M059J (cell line): ENCODE measurements at places on chromosomes 12 and 14. TPM values are rescaled to one million over a fixed set of nuclear protein-coding genes. Genes with fewer than 3 reads are reported as not detected.

ACOT2 gene
- total RNA-seq, result 18.5 and 26.1 TPM in 2 replicates

SMCO2 gene
- total RNA-seq, result 1.6 TPM in 1 of 2 replicates, not detected in the other

TRIM9 gene
- total RNA-seq, result 1.3 and 2.0 TPM in 2 replicates

GLI1 gene
- 1.5 TPM in 1 of 2 replicates, not detected in the other for total RNA-seq

EMP1 gene
- 28.9 and 107 TPM in 2 replicates for total RNA-seq

MEG3 gene
- 16.3 and 21.9 TPM in 2 replicates for total RNA-seq

C1QL4 gene
- total RNA-seq, result 0.39 TPM in 1 of 2 replicates, not detected in the other

ISCA2 gene
- 29.8 and 33.6 TPM in 2 replicates for total RNA-seq

DNA sequence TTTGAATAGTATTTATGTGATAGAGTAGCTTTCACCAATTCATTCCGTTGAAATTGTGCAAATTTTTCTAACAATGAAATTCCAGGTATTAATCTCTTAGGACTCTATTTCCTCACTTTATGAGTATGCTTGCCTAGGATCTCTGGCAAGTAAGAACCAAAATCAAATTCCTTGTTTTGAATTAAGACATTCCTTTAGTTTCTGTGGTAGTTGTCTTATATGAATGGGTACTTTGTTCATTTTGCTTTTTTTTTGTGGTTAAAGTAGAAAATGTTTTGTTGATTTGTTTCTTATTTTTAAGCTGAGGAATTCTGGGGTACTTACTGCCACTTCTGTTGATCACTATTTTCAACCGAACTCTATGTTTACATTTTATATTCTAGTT lies 59.8 kb downstream of the KITLG start:
- no peak for DNase-seq

DNA sequence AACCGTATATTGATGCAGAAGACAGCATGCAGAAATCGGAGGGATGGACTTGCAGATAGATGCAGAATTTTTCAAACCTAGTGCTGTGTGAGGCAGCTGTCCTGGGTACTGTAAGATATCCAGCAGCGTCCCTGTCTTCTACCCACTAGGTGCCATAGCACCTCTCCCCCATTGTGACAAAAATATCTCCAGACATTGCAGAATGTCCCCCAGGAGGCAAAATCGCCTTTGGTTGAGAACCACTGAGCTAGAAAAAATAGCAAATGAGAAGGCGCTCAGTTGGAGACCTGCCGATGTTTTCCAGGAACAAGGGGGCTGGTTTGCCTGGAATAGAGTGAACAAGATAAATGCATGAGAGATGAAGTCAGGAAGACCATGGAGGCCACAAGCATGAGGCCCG lies 67.9 kb upstream of the TMEM132D start:
- DNase-seq, result no peak

- DNase-seq, result no peak
Observed at GRCh38 chr14:95068080-95068479, 89.2 kb downstream of the DICER1 start.

- peak; percentile 9 for DNase-seq
Observed at GRCh38 chr12:82479511-82479910, 121.2 kb downstream of the METTL25 start.

DNA sequence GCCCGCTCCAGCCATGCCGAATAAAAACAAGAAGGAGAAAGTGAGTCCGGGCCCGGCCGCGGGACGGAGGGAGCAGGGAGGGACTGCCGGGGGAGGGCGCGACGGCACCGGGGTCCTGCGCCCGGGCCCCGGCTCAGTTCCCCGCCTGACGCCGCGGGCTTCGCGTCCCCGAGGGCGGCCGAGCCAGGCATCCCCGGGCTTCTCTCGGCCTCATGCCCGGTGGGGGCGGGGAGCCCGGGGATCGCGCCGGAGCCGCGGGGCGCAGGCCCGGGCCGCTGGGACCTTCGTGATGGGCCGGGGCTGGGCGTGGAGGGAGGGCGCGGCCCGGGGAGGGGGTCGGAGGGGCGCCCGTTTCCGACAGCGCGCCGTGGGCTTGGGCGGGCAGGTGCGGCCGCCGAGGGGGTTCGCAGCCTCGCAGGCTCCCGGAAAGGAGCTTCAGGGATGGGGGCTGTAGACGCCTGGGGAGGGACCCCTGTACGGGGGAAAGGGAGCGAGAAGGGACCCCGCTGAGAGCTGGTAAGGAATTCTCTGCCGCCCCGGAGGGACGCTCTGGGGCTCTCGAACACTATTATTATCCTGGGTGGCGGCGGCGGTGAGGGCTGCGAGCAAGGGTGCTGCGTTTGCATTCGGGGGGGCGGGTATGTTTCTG lies 496 bp downstream of the PPP2R5C start:
- peak; percentile 10 for DNase-seq

DNA sequence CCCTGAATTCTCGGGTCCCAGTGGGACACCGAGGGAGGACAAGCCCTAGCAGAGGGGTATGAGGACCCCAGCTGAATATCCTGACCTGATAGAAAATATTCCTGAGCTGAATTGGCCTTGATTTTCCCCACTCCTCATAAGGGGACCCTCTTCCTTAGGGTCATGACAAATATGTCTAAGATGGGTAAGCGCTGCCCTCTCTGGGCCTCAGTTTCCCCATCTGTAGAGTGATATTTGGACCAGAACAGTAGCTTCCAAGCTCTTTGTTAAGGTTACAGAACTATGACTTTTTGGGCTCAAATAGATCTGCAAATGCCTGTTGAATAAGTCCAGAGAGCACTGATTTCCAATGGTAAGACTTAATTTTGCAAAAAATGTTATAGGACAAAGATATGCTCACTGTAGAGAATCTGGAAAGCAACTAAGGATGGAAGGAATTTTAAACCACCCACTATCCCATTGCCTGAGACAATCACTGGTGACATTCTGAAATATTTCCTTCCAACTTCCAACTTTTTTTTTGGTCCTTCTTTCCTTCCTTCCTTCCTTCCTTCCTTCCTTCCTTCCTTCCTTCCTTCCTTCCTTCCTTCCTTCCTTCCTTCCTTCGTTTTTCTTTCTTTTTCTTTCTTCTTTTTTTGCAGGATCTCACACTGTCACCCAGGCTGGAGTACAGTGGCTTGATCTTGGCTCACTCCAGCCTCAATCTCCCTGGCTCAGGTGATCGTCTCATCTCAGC lies 32.0 kb downstream of the MYL2 start:
- DNase-seq, result no peak

DNA sequence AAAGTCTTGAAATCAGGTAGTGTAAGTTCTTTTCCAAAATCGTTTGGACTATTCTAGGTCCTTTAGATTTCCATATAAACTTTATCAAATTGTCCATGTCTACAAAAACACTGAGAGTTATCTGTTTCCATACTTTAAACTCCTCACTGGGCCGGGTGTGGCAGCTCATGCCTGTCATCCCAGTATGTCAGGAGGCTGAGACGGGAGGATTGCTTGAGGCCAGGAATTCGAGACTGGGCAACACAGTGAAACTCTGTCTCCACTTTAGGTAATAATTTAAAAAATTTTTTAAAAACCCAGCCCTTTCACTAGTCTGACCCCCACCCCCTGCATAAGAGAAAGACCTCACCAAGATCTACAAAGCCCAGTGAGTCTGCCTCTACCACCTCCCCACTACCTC lies 6.4 kb upstream of the ISM2 start:
- no peak for DNase-seq

GRCh38 chr12:121301876-121302275 lies 5.4 kb upstream of the CAMKK2 start:
- DNase-seq, result no peak

GRCh38 chr12:47891356-47891755 lies 13.4 kb downstream of the VDR start:
- no peak for DNase-seq

DNA sequence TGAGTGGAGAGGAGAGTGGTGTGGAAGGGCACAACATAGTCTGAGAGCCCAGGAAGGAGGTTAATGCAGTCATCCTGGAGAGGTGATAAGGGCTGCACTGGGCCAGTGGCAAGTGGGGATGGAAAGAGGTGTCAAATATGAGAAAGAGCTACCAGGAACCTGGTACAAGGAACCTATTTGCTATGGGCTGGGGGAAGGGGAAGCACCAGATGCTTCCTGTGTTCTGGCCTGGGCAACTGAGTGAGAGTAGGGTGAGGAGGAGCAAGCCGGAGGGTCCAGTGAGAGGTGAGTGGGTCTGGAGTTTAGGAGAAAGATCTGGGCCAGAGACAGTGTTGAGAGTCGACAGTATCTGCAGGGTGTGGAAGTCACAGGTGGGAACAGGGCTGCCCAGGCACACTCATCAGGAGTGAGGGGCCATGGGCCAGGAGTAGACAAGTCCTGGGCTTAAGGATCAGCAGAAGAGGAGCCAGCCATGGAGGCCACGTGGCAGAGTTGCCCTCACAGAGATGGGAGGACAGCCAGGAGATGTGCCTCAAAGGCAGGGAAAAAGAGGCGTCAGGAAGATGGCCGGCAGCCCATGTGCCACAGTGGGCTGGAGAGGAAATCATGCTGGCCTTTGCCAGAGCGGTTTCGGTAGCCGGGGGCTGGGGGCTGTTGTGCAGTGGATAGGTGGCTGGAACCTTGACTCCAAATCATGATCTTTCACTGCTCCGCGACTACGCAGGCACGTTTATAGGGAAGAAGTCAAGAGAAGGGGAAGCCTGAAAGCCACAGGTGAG lies 2.9 kb upstream of the AQP6 start:
- no peak for DNase-seq

GRCh38 chr14:90518069-90518940 lies 121.5 kb downstream of the CALM1 start:
- no peak for DNase-seq

DNA sequence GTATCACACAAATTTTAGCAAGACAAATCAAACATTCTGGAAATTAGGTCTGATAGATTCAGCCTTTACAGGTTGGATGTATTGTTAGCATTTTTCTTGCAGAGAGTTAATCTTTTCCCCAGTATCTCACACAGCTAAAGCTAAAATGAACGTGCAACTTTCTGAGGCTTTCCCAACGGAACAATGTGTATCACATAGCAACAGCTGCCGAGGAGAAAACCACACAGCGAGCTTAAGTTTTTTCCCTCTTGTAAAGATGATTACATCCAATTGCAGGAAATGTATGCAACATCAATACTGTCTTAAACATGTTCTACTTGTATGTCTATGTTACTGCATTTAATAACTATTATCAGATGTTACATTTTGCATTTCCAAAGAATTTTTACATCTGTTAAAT lies 182.2 kb downstream of the CCDC59 start:
- no peak for DNase-seq

DNA sequence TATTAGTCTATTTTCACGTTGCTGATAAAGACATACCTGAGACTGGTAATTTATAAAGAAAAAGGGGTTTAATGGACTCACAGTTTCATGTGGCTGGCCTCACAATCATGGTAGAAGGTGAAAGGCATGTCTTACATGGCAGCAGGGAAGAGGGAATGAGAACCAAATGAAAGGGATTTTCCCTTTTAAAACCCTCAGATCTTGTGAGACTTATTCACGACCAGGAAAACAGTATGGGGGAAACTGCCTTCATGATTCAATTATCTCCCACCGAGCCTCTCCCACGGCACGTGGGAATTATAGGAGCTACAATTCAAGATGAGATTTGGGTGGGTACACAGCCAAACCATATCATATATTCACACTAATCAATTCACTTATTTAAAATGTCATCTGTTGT lies 41.4 kb downstream of the KTN1 start:
- no peak for DNase-seq

DNA sequence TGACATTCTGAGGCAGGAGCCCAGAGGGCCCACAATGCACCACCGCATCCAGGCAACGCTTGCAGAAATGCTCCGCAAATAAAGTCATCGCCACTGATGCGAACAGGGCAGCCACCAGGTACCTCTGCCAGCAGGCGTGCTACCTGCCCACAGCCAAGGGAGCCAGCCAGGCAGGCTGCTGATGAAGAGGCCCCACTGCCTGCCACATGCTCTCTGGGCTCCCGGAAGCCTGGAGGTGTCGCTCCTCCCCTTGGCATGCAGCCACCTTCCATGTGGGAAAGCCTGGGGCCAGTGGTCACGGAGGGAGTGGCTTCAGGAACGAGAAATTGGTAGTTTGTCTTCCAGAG lies 14.7 kb downstream of the GPR132 start:
- peak; percentile 68 for DNase-seq

- DNase-seq, result no peak
Observed at GRCh38 chr14:101591121-101591520, 29.8 kb downstream of the DIO3 start.

DNA sequence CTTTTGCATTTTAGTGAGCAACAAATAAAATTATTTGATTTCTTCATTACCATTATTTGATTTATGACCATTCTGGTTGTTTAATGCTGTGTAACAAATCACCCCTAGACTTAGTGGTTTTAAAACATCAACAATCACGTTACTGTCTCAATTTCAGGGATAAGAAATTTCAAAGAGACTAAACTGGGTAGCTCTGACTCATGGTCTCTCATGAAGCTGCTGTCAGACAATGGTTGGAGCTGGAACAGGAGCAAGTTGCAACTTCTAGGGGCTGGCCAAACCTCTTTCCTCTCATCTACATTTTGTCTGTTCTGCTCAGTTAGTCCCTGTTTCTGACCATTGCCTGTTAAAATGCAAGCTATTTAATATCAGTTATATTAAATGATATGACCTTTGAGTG lies 517.0 kb downstream of the KCNH5 start:
- no peak for DNase-seq

- peak; percentile 73 for DNase-seq
Observed at GRCh38 chr14:50954811-50955372, 10.6 kb upstream of the PYGL start.

- no peak for DNase-seq
Observed at GRCh38 chr14:93537951-93538350, 107.2 kb downstream of the UNC79 start.

DNA sequence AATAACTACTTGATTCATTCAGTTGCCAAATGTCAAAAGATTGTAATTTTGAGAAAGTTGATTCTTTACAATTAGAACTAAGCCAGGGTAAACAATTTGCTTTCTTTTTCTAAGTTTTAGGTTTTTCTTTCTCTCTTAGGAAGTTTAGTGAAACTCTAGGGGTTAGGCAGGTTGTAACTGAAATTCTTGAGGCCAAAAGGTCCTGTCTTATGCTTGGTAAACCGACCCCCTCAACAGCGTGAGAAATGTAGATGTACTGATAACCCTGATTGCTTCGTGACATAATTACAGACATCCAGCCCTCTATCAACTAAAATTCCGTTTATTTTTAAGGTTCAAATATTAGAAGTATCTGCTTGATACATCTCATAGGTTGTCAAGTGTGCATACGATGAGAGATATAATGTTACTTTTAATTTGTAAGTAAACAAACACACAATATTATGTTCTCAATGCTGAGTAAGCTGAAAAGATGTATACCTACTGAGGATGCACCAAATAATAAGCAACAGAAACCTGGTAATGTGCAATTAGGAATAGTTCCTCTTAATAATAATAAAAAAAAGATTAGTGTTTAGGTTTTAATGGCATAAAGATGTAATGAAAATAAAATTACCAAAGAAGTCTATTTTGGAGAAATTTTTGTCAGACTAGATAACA lies 7.2 kb downstream of the FUT8 start:
- no peak for DNase-seq

DNA sequence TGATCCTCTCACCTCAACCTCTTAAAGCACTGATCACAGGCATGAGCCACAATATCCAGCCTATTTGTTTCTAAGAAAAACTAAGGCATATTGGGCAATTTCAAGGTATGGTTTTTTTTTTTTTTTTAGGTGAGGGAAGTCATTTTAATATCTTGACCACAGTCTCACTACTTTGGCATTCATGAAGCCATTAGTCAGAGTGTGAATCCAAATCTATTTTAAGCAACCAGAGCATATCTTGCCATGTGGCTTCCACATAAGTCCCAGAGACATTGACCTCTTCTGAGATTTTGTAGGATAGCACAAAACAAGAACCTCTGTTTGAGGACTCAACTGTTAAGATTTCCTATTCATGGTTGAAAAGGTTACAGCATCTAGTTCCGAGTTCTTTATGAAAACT lies 130.3 kb upstream of the RBM19 start:
- peak; percentile 29 for DNase-seq

GRCh38 chr12:119692410-119692809 lies 24.5 kb downstream of the PRKAB1 start:
- DNase-seq, result no peak

GRCh38 chr12:53102883-53103807 lies at the start of gene SOAT2:
Gene SOAT2, plus strand, starts transcription at chr12:53103486. Its CDS starts 92 bp downstream, at chr12:53103578.
- DNase-seq, result no peak
